ENCODE measurements at places on chromosomes 5 and 9.

DNA sequence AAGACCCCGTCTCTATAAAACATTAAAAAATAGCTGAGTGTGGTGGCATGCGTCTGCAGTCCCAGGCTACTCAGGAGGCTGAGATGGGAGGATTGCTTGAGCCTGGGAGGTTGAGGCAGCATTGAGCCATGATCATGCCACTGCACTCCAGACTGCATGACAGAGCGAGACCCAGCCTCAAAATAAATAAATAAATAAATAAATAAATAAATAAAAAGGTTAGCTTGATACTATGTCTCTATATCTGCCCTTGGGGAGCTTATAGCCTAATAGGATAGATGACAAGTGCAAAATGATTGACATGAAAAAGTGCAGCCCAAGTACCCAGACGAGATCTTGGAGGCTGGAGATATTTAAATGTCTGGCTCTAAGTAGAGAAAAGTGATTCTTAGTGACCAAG is 122.6 kb downstream of the PDE4D start:
- DNase-seq = no peak

DNA sequence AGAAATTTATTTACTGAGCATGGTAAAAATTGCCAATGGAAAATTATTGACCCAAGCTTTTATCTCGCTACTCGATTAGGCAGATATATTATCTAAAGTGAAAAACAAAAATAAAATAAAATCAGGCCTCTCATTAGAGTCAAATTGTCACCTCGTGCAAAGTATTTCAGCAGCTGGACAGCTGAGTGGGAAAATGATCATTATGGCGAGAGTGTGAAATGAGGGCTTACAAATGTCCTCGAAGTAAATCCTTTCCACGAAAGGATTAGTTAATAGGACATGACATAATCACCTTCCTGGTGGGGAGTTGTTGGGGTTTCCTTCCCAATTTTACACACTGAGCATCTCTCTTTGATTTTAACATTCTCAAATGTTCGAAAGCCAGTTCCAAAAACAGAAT is 5.4 kb upstream of the DPYSL3 start:
- DNase-seq = no peak

- no peak for DNase-seq
These were observed 376.7 kb downstream of the GABRG2 start for GRCh38 chr5:162444129-162444762.

GRCh38 chr5:76920491-76920890 is 32.4 kb upstream of the CRHBP start:
- DNase-seq = no peak

GRCh38 chr9:104553261-104553660 is 15.7 kb upstream of the OR13C8 start:
- no peak for DNase-seq
